Spinal cord (tissue), 10 donors: ENCODE measurements at places on chromosomes 6 and 20. TPM values are rescaled to one million over a fixed set of nuclear protein-coding genes. Genes with fewer than 3 reads are reported as not detected.
A peak's percentile ranks its signal among the peaks of the same experiment; 100 is the strongest.

DNA sequence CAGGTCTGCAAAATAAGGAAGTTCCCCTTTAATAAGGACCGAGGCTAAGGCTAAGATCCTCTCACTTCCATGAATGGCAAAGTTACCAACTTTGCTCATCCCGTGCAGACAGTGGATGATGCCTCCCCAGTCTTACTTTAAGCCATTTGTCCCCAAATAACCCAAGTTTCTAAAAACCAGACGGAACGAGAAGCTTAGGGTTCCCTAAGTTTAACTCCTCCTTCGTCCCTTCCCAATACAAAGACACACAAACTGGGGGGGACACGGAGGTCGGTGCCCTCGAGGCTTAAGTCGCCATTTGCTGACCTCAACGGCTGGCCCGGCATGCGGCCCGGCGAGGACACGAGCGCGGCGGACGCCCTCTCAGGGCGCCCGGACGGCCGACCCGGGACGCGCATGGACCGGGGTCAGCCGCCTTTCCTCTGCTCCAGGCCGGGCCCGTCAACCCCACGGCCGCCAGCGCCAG is 527 bp downstream of the FBXO30 start:
- no peak for DNase-seq

BTN1A1 gene
- polyA plus RNA-seq = 0.08 TPM

FILIP1 gene
- polyA plus RNA-seq = 2.6 TPM

DNA sequence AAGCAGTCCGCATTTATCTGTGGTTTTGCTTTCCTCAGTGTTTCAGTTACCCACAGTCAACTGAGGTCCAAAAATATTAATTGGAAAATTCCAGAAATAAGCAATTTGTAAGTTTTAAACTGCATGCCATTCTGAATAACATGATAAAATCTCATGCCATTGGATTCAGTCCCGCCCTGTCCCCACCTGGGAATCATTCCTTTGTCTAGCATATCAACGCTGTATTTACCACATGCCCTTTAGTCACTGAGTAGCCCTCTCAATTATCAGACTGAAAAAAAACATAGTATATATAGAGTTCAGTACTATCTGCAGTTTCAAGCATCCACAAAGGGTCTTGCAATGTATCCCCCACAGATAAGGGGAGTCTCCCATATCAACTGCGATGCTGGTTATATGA is 17.1 kb downstream of the RANBP9 start:
- no peak for DNase-seq

DNA sequence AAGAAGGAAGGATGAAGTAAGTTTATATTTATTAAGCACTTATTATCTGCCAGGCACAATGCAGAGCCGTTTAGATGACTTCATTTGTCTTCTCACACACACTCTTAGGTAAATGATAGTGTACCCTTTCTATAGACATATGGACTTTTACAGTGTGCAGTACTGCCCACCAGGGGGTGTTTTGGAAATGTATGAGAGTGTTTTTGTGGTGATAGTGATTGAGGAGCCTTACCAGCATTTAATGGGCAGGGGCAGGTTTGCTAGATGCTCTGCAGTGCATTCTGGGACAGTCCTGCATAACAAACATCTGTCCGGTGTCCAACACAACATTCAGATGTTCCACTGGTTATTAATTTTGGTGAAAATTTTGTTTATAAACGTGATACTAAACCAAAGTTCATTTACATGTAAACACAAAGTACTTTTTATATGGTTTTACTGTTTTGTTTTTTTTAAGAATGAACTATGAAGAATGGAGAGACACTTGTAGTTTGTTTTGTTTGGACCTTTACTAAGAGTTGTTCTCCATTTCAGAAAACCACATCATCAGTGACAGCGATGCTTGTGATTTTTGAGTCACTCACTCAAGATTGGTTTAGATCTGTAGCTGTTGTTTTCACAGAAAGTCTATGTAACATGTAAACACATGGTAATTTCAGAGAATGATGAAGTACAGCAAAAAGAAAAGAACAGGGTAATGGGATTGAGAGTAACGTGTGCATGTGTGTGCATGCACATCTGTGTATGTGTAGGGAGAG is 19.9 kb downstream of the KCNS1 start:
- no peak for DNase-seq

- DNase-seq = no peak
Observed at GRCh38 chr6:167828325-167828956, 1.7 kb downstream of the AFDN start.

- no peak for DNase-seq
Observed at GRCh38 chr6:76885861-76886301, 577.4 kb downstream of the HTR1B start.

DNA sequence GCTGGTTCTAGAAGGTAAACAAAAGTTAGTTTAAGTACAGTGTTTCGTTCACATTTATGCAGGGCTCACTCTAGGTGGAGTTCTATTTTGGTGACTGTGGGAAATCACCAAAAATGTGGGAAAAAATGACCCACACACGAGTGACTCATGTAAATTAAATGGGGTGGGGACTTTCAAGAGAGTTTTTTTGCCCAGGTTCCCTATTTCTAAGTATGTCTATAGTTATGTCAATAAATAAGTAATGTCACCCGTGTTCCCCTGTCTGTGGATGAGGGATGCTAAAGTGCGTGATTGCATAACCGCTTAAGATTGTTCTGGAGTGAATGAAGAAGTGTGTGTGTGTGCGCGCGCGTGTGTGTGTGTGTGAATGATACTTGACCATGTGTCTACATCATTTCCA is 69.1 kb downstream of the MYB start:
- no peak for DNase-seq

- no peak for DNase-seq
Observed at GRCh38 chr6:116154887-116155286, 29.0 kb upstream of the COL10A1 start.

TRIM38 gene
- 1.5 TPM for polyA plus RNA-seq

HLA-DMB gene
- polyA plus RNA-seq = 4.7 TPM

- peak; percentile 4 for DNase-seq
Observed at GRCh38 chr20:21303872-21304586, 898 bp downstream of the XRN2 start.

DNA sequence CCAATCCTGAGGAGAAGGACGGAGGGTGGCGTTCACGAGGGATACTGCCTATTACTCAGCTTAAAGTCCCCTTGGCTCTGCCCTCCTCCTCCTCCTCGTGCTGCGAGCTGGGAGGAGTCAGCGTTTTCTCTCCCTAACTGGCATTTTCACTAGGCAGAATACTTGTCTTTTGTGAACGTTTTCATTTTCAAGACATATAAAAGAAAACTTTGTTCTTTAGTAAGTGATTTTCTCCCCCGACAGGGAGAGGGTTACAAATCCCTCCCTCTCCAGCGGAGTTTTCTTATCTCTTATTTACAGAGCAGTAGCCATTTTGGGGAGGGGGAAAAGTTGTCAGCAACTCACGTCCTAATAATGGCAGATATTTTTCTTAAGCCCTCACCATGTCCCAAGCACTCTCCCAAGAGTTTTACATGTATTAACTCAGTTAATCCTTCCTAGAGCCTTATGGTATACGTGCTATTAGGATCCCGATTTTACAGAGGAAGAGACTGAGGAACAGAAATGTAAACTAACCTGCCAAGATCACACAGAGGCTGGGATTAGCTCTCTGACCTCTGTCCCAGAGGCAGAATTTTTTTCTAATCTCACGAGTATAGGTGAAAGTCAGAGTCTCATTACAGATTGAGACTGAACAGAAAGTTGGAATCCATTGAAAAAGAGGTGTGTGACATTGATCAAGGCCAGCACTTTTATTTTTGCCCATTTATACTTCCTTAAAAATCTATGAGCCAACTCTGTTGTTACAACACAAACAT is 30.0 kb upstream of the ZNF217 start:
- peak; percentile 84 for DNase-seq

DNA sequence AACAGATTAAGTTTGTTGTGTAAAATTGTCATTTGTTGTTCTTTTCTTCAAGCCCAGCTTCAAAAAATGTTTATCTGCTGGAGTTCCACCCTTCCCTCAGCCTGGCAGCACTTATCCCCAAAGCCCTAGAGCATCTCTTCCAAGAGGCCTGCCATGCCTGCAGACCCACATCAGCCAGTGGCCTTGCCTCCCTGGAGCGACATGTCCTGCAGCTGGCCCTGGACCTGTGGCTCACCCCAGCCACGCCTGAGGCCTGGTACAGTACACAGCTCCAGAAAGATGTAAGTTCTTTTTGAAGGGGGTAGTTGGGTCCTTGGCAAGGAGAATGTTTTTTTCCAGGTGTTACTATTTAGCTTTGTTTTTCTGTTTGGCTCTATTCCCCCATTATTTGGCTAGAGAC is 124.8 kb downstream of the CD164 start:
- DNase-seq = no peak

- no peak for DNase-seq
Observed at GRCh38 chr6:129662980-129663431, 47.0 kb downstream of the ARHGAP18 start.

EDN1 gene
- 9.4 TPM for polyA plus RNA-seq

TAGAP gene
- 4.1 TPM for polyA plus RNA-seq

GRCh38 chr20:45359406-45360148 is 3.4 kb upstream of the SYS1 start:
- DNase-seq = no peak

ADAM33 gene
- 18.9 TPM for polyA plus RNA-seq

SPATA25 gene
- 2.6 TPM for polyA plus RNA-seq

DNA sequence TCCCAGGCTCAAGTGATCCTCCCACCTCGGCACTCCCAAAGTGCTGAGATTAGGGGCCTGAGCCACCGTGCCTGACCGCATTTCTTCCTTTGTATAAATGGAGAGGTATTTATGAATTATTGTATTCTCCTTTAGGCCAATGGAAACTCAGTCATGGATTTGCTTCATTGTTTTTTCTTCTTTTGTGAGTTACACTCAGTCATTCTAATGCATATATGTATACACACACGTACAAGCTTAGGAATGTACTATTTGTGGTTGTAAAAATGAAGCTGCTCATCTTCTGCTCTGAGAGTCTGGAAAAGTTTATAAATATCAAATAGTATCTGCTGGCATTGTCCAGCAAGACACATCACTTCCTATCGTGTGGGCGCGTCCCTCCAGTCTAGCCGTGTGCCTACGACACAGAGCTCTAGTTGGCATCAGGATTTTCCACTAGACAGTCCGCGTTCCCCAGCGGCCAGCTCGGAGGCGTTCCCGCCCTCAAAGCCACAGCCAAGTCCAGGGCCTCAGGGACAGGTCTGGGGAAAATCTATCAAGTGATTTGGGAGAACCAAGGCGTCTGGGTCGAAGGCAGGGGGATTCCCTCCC is 215.2 kb downstream of the NFATC2 start:
- DNase-seq = no peak

DNA sequence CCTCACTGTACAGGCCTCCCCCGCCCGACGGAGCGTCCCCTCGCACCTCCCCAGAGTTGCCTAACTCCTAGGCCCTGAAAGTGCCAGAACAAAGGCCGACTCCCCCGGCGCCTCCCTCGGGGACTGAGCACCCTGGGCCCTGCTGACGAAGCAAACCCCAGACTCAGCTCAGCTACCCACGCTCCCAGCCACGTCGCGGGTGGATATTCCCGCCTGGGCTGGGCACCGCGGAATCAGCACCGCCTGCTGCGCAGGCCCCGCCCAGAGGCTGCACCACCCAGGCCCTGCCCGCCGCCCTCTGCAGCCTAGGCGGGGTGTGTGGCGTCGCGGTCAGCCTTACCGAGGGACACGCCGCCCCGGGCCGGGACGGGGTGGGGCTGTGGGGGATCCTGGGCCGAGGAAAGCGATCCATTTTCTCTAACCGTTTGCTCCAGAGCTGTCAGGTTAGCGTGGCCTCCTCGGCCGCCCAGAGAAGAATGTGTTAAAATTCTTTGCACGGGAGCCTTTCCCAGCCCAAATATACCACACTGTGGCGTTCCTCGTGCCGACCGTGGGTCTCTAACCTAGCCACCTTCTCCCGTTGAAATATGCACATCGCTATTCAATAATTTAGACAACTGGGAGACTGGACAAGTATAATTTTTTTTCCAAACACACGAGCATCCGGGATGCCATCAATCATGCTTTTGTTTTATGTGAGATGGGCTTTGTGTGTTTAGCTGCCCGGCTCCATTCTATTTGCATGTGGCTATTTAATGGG is 31.4 kb downstream of the TFAP2A start:
- no peak for DNase-seq

DNA sequence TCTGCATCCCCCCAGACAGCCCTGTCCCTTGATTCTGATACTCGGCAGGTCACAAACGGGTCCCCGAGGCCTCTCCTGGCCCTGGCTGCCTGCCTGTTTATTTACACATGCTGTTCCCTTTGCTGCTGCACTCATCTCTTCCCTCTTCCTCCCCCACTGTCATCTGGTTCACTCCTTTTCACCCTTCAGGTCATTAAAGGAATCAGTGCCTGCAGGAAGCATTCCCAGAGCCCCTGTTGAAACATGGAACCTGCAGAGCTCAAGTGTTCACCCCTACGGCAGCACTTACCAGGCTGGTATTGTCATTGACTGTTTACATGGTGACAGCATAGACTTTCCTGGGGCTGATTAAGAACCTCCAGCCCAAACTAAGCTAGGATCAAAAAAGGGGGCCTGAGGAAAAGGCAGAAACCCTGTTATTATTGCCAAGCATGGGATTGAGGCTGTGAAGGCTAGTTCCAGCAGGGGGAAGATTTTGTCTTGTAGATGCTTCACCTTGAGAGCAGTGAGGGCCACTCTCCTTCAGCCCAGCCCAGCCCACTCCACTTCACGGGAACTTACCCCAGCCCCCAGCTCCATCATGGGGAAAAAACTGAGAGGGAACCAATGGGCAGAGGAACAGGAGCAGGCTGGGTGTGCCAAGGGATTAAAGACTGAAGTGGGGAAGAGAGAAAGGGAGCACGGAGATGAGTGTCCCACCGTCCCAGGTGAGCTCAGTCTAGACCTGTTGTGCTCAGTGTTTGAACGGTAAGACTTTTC is 73.2 kb downstream of the JPH2 start:
- no peak for DNase-seq

DNA sequence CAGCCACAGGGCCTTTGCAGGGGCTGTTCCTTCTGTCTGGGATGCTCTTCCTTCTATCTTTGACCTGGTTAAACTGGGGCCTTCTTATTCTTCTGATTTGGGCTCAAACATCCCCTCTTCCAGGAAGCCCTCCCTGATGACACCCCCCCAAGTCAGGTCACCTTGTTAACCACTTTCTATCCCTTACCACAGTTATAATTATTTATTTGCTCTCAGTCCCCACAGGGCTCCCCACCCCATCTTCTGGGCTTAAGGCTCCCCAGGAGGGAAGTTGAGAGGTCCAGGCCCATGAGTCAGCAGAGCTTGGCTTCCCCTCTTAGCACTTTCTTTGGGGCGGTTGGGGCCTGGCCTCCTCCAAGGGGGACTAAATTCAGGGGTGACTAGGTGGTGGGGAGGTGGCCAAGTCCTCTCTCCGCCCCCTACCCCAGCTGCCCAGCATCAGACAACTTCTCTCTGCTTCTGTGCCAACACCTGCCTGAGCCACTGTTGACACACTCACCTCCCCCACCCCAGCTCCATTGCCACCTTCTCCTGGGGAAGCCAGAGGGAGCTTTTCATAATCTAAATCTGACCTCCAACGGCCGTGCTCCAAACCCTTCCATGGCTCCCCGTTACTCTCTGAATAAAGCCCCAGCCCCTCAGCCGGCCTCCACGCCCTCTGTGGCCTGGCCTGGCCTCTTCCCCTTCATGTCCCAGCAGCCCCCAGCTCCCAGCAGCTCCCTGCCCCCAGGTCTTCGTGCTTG is 70.0 kb downstream of the CEBPB start:
- no peak for DNase-seq
